ENCODE measurements at places on chromosomes 13 and 19. TPM values are rescaled to one million over a fixed set of nuclear protein-coding genes. Genes with fewer than 3 reads are reported as not detected.

Gene FUT2
- total RNA-seq = not detected

Gene KLHL1
- not detected for total RNA-seq

Gene MAMSTR
- 2.7 TPM for total RNA-seq

Gene SLITRK1
- total RNA-seq = not detected

Gene MEIOSIN
- total RNA-seq = not detected

Gene SAE1
- 177 TPM for total RNA-seq

Gene OSCAR
- total RNA-seq = under 0.01 TPM

Gene CBY2
- not detected for total RNA-seq

Gene PCSK4
- 1.6 TPM for total RNA-seq

Gene PRSS57
- not detected for total RNA-seq

Gene CDC42EP5
- 33.2 TPM for total RNA-seq

Gene CAMSAP3
- not detected for total RNA-seq

Gene NLRP9
- not detected for total RNA-seq

Gene MISP
- 0.86 TPM for total RNA-seq

Gene TMEM145
- total RNA-seq = under 0.01 TPM

Gene NOVA2
- not detected for total RNA-seq

Gene DENND1C
- 0.29 TPM for total RNA-seq

Gene CYP2A7
- total RNA-seq = not detected

Gene EID2
- total RNA-seq = 7.8 TPM

Gene GJB2
- total RNA-seq = 1.4 TPM

Gene SLC25A42
- 11.5 TPM for total RNA-seq
